ENCODE measurements at places on chromosomes 11 and 22.

GRCh38 chr11:105923252-105923651 lies 98.8 kb downstream of the MSANTD4 start:
- DNase-seq: no peak

DNA sequence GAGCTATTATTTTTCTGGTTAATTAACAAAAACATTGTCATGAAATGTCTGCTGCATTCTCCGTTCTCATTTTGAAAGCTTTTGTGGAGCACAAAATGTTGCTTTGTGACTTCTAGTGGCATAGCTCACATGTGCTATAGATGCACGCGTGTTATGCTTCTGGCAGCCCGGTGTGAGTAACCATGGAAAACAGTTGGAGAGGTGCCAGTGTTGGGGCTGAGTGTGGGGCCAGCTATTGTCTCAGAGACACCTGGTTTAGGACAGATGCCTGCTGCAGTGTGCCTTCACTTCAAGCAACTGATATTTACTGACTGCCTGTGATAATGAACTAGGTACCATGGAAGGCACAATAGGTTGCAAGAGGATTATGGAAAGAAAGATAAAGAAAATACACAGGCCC lies 760.6 kb downstream of the NTM start:
- DNase-seq: no peak

- DNase-seq: no peak
These were observed 906.1 kb upstream of the RAG2 start for GRCh38 chr11:37504060-37504611.

DNA sequence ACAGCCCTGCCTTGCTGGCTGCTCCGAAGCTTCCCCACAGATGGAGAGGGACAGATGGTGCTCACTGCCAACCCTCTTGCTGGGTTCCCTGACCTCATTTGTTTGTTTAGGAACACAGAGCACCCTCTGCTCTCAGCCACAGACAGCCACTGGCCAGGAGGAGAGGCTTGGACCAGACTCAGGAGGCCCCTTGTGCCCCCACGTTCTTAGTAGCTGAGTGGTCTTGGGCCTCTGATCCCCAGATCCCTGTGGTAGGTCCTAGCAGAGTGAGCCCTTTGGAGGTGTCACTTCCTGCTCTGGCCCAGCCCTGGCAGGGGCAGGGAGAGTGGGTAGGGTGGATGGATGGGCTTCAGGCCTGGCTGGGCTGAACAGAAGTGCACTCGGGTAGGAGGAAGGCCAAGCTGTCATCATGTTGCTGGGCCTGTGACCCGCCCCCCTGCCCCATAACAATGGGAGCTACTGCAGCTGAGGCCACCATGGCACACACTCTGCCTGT lies 84.0 kb downstream of the DHCR7 start:
- DNase-seq: no peak

DNA sequence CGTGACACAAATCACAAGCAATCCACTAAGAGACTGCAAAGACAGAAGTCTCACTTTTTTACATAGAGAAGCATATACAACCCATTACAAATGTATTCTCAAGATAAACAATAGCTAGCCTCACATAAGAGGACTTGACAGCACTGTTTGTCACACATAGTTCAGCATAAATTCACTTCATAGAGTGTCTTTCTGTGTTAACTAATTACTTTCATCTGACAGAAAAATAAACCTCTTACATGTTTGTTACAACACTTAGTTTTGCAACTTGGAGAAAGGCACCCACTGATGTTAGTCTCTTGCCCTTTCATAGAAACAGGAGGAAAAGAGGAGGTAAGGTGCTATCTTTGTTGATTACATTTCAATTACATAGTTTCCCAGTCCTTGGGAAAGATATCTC lies 2221.9 kb upstream of the RAG2 start:
- no peak for DNase-seq

DNA sequence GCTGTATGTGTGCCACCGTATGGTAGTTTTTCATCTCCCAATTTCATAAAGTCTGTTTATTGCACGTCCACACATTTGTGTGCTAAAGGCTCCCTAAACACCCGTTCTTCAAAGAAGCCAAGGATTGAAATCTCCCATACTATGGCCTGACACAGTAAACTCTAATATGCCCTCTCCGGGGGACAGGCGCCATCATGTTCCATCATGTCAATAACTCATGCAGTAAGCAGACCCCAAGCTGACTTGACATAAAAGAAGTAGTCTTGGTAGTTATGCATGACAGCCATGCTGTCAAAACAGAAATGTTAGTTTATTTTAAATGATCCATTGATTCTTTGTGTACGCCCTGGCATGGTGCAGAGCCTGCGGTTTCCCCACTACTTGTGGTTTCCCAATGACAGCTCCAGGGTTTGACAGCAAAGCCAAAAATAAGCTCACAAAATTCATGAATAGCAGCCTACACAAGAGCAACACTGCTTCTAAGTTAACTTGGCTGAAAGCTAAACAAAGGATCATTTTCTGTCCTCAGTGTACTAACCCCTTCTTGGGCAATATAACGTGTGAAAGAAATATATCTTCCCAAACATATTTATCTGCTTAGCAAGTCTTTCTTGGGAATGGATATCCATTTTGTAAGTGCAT lies 56.5 kb upstream of the CABP7 start:
- no peak for DNase-seq

GRCh38 chr22:37604875-37605274 lies 3.8 kb upstream of the GGA1 start:
- peak; percentile 32 for DNase-seq

- DNase-seq: no peak
These were observed 357.5 kb downstream of the TENM4 start for GRCh38 chr11:79083352-79083751.

- DNase-seq: no peak
These were observed 23.1 kb upstream of the NNMT start for GRCh38 chr11:114273071-114273470.

GRCh38 chr11:2461253-2461955 lies 16.6 kb downstream of the KCNQ1 start:
- DNase-seq: no peak

DNA sequence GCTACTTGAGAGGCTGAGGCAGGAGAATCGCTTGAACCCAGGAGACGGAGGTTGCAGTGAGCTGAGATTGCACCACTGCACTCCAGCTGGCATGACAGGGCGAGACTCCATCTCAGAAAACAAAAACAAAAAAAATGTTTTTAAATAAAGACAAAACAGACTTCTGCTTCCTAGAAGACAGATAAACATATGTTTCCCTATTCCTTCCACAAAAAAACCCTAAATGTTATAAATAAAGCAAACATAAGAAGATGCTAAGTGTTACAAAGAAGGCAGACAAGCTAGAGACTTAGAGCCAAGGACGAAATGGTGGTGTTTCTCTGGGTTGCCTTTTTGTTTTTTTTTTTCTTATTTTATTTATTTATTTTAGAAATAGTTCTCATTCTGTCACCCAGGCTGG lies 5.6 kb upstream of the CLDN5 start:
- no peak for DNase-seq

DNA sequence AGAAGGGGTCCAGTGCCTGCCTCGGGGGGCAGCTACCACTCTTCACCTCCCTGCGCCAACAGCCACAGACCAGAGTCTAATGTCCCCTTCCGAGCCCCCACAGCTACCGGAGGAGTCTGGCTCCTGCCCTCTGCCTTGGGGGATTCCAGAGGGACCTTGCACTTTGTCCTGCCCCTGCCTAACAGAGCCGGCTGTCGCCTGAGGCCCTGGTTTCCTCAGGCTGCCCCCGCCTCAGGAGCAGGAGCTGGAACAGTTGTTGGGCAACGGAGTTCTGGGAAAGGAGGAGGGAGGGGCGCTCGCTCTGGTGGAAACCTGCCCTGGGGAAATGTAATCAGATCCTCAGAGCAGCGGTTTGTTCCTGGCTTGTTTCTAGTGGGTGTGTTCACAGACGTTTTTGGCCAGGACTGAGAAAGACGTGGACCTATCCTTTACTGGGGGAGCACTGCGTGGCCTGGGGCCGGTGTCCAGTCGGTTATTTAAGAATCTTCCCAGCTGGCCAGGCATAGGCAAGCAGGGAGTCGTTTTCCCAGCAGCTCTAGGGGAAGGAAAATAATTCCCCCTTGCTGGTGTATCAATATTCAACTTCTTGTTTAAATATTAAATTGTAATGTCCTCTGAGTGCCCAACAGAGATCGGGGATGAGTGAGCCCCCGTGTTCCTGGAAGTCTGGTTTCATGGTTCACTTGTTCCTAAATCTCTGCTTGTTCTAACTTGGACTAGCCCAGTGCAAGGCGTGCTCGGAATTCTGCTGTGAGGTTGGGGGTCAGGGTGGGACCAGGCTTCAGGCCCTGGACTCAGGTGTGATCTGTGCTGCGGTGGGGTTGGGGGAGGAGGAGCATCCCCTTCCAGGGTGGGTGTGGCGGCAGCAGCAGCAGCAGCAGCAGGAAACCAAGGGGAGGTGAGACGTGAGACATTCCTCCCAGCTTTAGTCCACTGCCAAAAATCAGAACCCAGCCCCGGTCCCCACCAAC lies 32.1 kb downstream of the A4GALT start:
- no peak for DNase-seq

DNA sequence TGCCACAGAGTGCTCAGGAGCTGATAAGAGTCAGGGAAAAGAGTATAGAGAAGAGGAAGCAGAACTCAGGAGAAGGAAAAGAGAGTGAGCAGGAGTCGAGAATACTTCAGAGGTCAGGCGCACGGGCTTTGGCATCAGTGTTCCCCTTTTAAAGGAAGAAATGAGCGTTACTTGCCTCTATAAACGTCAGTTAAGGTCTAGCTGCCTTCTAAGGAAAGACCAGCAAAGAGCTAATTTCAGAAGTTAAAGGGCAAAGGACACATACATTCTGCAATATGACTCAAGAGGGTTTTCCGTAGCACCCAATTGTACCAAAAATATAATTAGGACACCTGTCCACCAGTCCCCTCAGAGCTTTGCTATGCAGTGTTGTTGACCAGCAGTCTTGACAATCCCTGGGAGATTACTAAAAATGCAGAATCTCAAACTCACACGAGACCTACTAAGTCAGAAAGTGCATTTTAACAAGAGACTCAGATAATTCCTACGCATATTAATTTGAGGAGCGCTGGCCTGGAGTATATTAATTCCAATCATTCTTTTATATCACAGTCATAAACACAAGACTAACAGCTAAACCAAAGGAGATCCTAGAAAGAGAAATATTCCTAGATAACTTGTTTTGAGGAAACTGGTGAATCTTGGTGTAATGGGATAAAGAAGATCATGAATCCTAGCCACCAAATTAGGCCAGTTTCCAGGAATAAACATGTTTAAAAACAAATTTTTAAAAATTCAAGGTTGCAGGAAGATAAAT lies 249.0 kb downstream of the CADM1 start:
- DNase-seq: no peak

- DNase-seq: peak; percentile 23
These were observed 112.9 kb downstream of the SPON1 start for GRCh38 chr11:14075118-14076078.

DNA sequence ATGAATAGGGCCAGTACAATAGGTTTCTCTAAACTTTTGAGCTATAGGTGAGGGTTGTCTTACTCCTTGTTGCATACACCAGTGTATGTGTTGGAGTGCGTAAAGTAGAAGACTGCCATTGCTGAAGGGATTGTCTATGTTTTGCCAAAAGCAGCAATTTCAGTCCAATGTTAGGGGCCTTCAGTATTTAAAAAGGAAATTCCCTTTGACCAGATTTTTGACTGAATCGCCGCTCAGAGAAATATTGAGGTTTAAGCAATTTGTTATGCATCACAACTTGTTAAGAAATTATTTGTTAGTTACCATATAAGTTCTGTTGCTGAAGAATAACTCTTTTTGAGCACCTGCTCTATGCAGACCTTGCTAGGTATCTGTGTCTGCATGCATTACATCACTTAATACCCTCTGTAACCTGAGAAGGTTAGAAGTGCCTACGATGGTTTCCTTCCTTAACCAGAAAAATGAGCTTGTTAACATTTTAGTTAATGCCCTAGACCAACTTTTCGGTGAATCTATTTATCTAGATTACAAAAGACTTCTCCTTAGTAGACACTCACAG lies 33.9 kb downstream of the MMP20 start:
- no peak for DNase-seq

DNA sequence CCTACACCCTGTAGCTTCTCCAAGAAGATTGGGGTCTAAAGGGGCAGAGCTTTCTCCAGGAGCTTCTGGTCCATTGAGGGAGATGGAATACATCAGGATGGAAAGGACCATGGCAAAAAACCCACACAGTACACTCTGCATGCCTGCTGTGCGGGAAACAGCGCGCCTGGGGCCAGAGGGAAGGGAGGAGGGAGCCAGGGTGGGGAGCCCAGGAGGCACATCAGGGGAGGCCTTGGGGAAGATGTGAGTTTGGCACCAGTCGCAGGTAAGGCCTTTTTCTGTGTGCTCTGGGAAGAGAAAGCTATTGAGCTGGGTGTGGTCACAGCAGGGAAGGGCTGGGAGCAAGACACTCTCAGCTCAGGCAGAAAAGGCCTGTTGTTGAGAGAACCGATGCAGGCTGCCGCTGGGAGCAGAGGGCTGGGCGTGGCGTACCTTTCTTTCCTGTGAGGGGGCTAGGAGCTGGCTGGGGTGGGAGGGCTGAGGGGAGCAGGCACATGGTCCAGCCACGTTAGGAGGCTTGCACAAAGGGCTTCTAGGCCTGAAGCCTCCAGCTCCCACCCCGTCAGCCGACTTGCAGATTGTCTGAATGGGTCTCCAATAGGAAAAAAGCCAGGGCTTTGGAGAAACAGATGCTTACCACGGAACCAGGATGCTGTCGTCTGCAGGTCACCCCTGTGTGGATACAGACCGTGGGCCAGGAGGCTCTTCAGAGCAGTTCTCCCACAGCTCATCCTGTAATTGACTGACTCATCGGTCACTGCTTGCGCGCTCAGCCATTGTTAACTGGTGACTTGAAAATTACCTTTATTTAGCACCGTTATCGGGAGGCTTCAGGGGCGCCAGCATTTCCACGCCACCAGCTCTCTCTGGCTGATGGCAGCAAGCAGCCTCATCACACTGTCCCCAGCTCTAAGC lies 237.3 kb downstream of the ST3GAL4 start:
- no peak for DNase-seq

DNA sequence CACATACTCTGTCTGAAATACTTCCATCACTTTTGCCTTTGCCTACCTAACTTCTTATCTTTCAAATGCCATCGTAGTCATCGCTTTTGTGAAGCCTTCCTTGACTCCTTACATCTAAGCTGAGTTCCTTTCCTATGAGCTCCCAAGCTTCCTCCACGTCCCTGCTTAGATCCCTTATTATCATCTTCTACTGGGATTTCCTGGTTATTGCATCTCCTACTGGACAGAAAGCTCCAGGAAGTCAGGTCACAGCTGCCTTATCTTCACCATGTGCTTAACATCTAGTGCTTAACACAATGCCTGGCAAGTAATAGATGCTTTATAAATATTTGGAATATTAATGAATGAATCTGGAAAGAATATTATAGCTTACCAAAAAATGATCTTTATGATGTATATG lies 5.9 kb downstream of the YPEL4 start:
- no peak for DNase-seq
